NCI-H774 (cell line): ENCODE measurements at places on chromosomes 2 and 18.

DNA sequence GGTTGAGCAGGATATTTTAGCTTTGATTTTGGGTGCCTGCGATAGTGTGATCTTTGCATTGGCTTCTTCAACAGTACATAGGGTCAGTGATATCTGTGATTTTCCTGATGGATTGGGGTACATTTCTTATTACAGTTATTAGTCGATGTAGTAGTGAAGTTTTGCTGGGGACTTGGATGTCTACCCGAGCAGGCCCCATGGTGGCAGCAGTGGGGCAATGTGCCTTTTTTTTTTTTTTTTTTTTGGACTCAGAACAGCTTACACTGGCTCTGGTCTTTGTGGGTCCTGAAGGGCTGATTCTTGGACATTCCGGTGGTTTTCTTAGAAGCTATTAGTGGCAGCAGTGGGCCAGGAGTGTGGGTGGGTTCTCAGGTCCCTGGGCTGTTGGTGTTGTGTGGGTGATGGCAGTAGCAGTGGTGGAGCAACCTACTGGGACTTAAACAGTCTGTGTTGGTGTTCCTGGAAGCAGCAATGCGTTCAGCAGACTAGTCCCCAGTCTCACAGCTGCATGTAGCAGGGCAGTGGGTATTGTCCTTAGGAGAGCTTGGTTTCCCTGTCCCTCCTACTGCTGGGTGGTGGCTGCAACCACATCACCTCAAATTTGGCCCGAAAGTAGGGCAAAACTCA lies 53.7 kb upstream of the SLC4A10 start:
- DNase-seq = no peak

DNA sequence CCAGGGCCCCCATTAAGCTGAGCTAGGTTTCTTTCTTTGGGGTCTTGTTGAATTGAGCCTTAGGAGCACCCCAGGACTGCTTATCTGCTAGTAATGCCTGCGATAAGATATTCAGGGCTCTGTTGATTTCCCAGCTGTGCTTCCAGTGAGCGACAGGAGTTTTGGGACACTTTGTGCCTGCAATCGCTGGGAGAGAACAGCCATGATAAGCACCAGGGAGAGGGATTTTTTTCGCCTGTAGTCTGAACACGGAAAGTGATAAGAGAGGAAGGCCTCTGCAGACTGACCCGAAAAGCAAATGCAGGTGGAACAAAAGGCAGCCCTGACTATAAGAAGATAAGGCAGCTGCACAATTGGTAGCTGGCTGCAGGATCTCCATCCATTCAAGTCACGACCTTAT lies 244.3 kb downstream of the CNTNAP5 start:
- DNase-seq = no peak

DNA sequence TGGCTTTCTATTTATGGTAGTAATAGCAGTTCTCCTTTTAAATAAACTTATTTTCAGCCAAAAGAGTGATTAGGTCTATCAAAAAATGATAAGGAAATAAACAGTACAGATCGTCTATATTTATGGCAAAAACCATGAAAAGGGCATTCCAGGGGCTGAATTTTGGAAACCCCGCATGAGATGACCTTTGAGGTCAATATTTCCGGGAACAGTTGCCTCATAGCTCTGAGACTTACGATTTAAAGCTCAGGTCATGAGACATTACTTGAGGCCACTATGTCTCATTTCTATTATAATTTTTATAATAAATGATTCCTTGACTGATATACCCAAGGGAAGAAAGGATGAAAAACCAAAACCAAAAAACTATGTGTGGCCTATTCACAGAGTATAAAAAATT lies 101.1 kb downstream of the LDLRAD4 start:
- no peak for DNase-seq

DNA sequence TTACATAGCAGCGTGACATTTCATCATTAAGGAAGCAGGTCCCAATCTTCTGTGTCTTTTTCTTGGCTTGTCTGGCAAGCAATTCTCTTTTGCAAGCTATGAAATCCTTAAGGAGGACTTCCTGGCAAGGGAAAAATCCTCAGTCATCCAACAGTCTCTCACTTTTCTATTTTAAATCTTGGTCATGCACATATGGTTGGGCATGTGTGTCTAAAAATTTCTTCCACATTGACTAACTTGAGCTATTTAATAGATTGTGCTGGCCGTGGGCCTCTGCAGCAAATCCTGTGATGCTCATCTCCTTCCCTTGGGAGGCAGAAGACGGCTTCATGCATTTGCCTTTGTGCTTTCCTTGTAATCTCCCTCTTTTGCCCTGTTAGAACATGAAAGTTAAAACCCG lies 634.3 kb upstream of the FANCL start:
- DNase-seq = no peak

- DNase-seq = no peak
Measured at GRCh38 chr18:13540477-13541182, 185.7 kb downstream of the FAM210A start.

GRCh38 chr2:41194230-41194629 lies 742.3 kb upstream of the SLC8A1 start:
- DNase-seq = no peak
